ENCODE measurements at places on chromosomes 7 and 10.

- no peak for DNase-seq
These were observed 58.4 kb upstream of the FZD8 start for GRCh38 chr10:35700487-35700882.

DNA sequence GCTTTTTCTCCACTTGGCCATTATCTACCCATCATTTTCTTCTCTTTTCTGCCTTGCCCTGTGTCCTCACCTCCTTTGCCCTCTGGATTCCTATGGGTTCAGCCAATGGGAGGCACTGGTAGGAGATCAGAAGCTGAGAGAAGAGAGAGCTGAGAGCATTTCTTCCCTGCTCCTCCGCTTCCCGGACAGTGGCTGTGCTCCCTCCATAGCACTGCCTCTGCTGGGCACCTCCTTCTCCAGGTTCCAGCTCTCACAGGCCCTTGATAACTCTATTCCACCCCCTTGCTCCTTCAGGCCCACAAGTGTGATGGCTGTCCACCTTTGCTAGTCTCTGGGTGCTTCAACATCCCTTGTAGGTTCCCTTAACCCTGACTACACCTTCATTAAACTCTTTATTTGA, 79.6 kb downstream of the LSM5 start:
- peak; percentile 32 for DNase-seq

DNA sequence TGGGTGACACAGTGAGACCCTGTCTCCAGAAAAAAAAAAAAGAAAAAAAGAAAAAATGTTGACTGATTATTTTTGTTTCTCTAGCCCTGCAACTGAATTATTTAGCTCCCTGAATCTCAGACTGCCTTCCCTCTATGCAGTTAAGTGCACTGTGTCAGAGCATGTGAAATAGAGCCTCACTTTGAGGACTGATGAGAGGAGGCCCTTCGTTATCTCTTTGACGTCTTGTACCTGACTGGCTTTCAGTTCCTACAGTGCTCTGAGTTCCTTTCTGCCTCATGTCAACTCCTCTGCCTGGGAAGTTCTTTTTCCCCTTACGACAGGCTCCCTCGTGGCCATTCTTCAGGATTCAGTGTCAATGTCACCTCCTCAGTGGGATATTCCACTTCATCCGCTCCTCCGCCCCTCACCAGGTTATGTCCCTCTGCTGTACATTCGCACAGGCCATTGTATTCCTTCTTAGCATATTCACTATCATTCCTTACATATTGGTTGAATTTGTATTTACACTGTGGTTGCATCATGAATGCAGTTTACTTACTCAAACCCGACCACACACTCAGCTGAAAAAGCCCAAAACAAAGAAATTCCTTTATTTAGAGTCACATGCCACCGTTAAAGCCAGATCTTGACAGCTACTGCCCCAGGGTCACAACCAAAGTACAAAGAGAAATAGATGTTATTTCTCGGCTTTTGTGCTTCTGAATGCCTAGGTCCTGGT, 18.1 kb upstream of the CAMK2G start:
- no peak for DNase-seq

GRCh38 chr10:71232089-71232998, 20.0 kb downstream of the UNC5B start:
- DNase-seq, result no peak

DNA sequence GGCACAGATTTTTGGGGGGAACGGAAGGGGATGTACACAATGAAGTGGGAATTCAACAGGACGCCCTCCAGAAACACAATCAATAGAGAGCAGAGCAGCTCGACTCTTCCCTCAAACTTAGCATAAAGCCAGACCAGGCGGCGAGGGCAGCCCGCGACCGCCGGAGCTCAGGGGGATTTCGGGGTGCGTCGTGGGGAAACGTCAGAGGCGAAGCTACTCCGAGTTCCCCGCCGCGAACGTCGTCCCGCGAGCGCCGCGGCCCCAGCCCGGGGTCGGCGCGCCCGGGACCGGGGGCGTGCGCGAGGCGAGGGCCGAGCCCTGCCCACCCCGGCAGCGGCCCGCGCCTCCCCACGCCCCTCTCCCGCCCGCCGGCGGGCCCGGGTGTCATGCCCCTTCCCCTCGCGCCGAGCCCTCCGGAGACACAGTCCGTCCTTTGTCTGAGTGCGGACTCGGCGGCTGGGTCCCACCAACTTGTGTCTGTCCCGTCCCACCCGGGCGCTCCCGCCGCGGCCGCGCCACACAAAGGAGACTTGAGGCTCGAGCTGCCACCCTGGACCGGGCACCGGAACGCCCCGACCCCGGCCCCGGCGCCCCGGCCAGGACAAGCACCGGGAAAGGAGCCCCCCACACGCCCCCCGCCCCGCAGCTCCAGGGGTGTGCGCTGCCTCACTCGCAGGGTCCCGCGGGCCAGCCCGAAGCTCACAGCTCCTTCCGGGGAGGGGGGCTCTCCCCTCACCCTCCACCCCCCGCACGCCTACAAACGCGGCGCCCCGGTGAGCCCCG, 634 bp downstream of the EZH2 start:
- DNase-seq, result peak; percentile 74

DNA sequence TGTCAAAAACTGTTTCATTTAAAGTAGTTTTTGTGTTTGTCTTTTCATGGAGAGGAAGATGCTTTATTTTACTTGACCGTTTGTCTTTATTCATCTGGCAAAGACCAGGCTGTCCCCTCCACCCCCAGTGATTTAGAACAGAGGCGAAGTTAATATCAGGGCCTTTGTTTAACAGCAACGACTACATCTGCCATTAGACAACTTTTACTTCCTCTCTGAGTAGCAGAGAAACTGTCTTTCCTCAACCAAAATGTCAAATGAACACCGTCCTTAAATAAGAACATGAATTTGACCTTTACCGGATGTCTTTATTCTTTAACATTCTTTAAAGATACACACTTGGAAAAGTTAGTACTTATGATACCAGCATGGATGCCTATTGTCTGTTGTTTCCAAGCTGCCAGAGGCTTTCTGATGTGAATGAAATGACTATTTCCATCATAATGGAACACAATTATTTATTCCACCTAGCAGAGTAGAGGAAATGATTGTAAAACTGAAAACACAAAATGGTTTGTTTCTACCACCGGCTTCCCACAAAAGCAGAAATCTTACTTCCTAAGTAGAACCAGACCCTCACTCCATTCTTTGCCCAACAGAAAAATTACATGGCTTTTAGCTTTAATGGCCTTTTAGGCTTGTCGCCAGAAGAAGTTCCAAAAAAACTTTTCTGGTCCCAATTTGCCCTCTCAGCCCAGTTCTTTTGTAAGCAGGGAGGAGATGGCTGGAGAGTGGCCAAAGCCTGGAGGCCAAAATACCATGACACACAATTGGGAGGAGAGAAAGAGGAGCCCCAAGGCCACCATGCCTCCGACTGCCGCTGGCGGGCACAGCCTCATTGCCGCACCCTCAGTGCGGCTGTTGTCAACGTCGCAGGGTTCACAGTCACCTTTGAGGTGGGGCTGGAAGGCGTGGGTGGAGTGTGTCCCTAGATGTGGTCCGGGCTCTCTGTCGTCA, 168.5 kb downstream of the TEX36 start:
- no peak for DNase-seq

GRCh38 chr7:156127166-156128134, 315.2 kb upstream of the SHH start:
- no peak for DNase-seq

- DNase-seq, result no peak
These were observed 30.2 kb upstream of the EZH2 start for GRCh38 chr7:148914208-148914777.

DNA sequence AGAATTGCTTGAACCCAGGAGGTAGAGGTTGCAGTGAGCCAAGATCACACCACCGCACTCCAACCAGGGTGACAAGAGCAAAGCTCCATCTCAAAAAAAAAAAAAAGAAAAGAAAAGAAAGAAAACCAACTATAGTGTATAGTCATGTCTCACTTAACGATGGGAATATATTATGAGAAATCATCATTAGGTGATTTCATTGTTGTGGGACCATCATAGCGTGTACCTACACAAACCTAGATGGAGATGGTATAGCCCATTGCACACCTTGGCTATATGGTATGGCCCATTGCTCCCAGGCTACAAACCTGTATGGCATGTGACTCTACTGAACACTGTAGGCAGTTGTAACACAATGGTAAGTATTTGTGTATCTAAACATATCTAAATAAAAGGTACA, 8.5 kb upstream of the GALNT11 start:
- DNase-seq, result no peak

GRCh38 chr7:137454246-137454724, 110.8 kb upstream of the PTN start:
- no peak for DNase-seq

DNA sequence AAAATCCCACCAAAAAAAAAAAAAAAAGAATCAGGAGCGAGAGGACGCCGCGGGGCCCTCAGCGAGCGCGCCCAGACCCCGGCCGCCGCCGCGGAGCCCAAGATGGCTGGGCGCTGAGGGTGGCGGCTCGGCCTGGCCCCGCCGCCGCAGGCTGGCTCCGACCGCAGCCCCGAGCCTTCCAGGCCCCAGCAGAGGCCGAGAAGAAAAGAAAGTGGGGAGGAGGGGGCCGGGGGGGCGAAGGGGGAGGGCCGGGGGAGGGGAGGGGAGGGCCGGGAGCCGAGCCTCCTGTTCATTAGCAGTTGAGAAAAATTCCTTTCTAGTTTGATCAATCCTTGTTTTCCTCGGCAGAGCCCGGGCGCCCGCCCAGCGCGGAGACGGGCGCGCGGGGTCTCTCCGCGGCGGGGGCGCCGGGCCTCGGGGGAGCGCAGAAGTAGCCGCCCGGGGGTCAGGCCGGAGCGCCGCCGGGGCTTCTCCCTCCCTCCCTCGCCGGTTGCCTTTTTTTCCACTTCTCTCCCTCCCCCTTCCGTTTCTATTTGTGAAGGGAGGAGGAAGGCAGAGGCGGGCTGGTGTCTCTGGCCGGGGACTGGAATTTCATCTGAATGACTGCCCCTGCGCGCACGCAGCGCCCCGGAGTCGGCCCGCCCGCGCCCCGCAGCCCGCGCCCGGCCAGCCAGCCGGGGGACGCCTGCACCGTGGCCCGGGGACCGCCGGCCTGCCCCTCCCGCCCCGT, 778 bp upstream of the TRIM8 start:
- no peak for DNase-seq

GRCh38 chr7:2462731-2463130, 13.5 kb downstream of the GRIFIN start:
- DNase-seq, result no peak

DNA sequence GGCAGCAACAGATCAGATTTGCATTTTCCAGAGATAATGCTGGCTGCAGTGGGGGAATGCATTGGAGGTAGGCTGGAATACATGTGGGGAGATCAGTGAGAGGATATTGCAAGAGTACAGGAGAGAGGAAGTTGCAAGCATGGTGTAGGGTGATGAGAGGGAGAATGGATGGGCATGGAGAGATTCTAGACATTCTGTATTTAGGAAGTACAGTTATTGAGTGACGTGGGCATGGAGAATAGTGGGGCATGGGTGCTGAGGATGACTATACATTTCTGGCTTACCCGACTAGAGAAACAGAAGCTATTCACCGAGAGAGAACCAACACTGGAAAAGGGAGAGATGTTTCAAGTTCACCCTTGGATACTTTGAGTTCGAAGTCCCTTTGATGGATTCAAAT, 116.9 kb upstream of the SVIL start:
- DNase-seq, result no peak

GRCh38 chr10:60114765-60115586, 208.6 kb upstream of the CCDC6 start:
- no peak for DNase-seq

GRCh38 chr7:38463277-38464225, 167.6 kb downstream of the AMPH start:
- DNase-seq, result no peak

GRCh38 chr7:22594020-22594419, 94.0 kb upstream of the STEAP1B start:
- DNase-seq, result no peak

GRCh38 chr10:132100091-132100481, 34.3 kb downstream of the JAKMIP3 start:
- peak; percentile 52 for DNase-seq

DNA sequence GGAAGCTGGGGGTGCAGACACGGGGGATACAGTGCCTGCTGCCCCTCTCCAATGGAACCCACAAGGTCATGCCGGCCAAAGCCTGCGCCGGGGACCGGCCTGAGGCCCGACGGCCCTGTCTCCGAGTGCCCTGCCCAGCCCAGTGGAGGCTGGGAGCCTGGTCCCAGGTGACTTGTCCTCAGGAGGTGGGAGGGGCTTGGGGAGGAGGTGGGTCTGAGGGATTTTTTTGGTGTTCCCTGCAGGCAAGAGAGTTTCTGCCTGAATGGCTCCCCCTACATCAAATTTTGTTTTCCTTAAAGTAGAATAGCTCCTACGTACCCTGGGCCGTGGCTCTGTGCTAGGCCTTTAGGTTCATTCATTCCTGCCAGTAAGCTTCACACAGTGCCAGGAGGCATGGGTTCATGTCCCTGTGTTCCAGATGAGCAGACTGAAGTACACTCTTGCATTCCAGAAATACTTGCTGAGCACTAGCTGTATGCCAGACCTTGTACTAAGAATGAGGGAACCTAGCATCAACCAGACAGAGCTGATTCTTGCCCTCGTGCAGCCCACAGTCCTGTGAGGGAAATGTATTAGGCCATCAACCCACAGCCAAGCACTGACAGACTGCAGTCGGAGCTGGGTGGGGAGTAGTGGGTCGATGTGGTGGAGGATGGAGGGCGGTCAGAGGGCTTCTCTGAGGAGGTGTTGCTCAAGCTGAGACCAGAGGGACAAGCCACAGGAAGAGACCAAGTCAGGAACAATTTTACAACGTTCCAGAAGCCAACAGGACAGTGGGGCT, 31.1 kb downstream of the TBATA start:
- DNase-seq, result no peak

Measured in type B pancreatic cell (in vitro differentiated cells).